ENCODE measurements at places on chromosomes 13 and 19.

GRCh38 chr19:38389101-38389925 is 816 bp downstream of the SPRED3 start:
- DNase-seq = no peak

GRCh38 chr19:2720777-2721569 is at the start of gene DIRAS1:
TSS of gene DIRAS1 (minus strand) at chr19:2721372. CDS start at chr19:2717806, 3,566 bp downstream.
- DNase-seq = no peak

DNA sequence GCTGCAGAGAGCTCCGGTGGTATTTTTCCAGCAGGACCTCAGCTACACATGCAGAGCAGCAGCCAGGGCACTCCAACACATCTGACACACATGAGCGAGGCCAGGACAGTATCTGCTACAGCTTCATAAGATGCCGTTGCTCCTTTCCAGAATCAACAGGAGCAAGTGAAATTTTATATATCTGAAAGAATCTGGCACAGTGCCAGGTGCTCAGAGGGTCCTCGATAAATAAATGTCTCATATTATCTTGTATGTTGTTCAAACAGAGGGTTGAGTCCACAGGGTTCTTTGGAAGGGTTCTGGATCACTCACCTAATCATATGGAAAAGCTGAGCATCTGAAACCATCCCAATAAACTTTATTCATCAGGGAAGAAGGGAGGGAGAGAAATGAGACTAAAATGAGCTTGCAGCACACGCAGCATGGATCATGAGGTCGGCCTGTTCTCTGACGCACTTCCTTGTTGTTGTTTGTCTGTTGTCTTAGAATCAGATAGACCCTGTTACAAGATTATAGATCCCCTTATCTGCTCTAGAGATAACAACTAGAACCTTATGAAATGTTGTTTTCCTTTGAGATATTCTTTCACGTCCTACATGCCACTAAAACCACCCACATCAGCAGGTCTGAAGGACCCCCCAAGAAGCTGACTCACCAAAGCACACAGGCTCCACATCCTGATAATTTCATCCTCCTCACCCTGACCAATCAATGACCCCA is 3.2 kb upstream of the METTL21C start:
- DNase-seq = no peak

GRCh38 chr13:38899571-38899970 is 91.1 kb downstream of the STOML3 start:
- DNase-seq = no peak

DNA sequence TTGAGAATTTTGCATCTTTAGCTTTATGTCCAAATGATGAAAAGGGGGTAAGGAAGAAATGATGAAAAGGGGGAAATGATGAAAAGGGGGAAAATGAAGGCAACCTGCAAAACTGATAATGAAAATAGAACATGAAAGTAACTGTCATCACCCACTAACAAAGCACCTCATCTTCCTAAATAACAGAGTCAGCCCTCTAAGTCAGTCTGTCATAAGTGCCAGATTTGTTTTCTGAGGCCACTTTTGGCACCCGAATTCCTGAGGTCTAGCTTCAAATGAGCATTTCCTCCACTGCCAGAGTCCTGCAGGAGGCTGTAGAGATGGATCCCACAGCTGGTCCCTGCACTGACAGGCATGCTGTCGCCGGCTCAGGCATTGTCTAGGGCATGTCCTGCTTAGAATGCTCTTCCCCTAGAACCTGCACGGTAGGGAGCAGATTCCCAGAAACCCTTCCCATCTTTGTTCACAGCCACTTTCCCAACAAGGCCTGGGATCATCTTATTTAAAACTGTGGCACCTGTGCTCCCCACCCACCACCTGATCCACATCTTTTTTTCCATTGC is 25.3 kb downstream of the RAP2A start:
- DNase-seq = no peak

GRCh38 chr19:50890422-50891252 is 17.4 kb downstream of the KLK2 start:
- no peak for DNase-seq

GRCh38 chr19:30083125-30083681 is 141.2 kb downstream of the URI1 start:
- no peak for DNase-seq

All from CD4-positive, alpha-beta T cell treated with Interleukin-17A for 4 hours (primary cell).